ENCODE measurements at places on chromosomes 16 and 17. TPM values are rescaled to one million over a fixed set of nuclear protein-coding genes. Genes with fewer than 3 reads are reported as not detected.

RNF43 gene
- total RNA-seq, result 6.7 TPM

CNTROB gene
- total RNA-seq, result 35.8 TPM

DNA sequence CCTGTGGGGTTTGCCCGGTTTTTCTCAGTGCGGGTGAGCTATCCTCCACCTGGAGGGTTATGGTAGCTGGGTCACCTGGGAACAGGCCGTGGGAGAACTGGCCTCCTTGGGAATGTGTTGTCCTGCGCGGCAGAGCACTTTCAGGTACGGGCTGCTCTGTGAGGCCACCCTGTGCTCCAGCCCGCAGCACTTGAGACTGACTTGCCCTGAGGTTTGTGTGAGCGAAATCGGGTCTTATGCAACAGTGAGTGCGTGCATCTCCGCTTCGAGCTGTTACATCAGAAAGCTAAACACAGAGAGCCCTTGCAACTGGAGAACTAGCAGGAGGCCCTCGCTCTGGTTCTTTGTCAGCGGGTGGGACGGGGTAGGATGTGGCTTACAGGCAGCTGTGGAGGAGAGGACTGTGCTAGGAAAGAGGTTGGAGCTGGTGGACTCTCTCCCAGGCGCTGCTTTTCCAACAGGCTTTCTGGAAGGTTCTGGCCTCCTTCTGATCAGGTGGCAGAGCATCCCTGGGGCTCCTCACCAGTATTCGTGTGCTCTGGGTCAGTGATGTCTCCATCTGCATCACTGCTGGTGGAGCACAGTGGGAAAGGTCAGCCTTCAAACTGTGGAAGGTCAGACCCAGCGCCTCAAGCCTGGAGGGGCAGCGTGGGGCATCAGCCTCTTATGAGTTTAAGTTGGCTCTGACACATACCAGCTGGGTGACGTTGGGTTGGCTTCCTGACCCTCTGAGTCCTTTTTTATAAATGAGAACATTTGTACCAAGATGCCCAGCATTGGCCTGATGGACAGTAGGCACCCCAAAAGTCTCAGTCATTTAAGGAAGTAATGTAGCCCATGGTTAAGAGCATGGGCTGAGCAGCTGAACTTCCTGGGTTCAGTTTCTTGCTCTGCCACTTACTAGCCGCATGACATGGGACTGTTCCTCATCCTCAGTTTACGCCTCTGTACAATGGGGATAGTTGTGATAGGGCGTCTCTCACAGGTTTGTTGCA lies 76.3 kb downstream of the KSR1 start:
- DNase-seq, result no peak

GRCh38 chr17:588519-588918 lies 126.1 kb downstream of the VPS53 start:
- no peak for DNase-seq

FBXW10B gene
- 1.4 TPM for total RNA-seq

GRCh38 chr16:2537451-2538379 lies at the start of gene PDPK1:
TSS of gene PDPK1 (plus strand) at chr16:2538021. CDS start at chr16:2538113, 92 bp downstream.
- DNase-seq, result peak; percentile 98

DNA sequence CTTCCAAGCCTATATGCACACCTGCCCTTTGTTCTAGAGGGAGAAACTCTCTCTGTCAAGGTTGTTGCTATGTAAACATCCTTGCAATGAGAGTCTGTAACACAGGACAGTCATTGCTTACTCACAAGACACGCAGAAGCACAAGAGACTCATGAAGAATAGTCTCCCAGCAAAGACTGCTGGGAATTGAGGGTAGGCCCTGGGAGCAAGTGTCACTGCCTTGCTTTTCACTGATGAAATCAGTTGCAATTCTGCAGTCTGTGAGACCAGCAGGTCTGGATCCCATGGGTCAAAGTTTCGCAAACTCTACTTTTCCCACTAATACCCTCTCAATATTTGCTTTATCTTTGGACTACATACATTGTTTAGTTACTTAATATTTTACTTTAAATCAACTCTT lies 177.4 kb downstream of the FTO start:
- no peak for DNase-seq

GRCh38 chr17:49437696-49438435 lies 23.2 kb upstream of the PHB1 start:
- no peak for DNase-seq

GRCh38 chr16:3285131-3285530 lies 1.8 kb downstream of the ZNF263 start:
- DNase-seq, result no peak

DNA sequence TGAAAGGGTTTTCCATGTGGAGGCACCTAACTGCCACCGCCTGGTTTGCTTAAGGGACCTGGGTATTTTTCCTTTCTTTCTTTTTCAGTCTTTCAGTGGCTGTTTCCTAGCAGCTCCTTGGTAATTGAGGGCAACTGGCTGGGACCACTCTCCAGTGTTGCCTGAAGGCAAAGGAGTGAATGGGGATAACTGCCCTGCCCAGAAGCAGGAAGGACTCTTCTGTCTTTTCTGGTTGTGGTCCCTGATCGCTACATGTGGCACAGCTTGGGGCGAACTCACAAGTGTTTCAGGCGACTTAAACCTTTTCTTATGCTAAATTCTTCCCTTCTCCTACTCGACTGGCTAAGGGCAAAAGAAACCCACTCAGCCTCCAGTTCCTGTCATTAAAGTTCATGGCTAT lies 10.1 kb upstream of the TMEM98 start:
- DNase-seq, result no peak

DNA sequence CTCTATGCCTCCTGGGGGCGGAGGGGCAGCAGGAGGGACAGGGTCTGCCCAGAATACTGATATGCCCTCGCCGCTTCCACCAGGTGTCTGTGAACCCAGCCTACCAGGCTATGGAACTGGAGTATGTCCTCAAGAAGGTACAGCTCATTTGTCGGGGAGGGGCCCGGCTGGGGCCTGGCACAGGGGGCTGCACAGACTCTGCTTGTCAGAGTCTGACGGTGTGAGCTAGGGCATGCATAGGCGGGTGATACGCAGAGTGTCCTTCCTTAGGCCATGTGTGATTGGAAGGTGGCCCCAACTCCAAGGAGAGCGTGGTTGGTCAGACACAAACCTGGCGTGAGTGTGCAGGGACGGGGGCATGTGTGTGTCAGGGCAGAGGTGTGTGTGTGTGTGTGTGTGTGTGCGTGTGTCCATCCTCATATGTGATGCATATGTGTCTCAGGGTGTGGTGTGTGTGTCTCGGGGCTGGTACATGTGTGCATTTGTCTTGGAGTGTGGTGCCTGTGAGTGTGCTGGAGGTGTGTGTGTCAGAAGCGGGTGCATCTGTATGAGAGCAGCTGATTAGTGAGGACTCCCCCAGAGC lies 7.0 kb downstream of the CHAD start:
- no peak for DNase-seq

DNA sequence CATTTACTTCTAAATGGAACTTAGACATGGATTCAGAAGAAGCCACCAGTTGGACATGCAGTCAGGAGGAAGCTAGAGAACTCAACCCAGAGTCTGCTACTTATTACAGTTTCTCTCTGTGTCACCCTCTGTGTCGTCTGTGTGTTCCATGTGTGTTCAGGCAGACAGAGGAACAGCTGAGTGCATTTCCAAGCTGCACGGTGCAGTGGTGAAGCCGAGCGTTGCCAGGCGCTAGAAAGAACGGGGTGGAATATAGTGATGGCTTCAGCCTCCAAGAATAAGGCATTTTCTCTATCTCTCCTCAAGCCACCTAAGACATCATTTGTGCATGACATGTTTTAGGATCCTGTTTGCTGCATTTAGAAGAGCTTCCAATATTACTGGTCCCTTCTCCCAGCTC lies 101.1 kb upstream of the CCL2 start:
- no peak for DNase-seq

GRCh38 chr17:65268832-65269231 lies 131.7 kb downstream of the RGS9 start:
- DNase-seq, result no peak

GRCh38 chr16:62829607-62830006 lies 793.4 kb upstream of the CDH8 start:
- DNase-seq, result no peak

MSLN gene
- total RNA-seq, result not detected

All from cerebellum (tissue), 4 donors.